ENCODE measurements at places on chromosomes 2 and 18.

GRCh38 chr2:37707393-37707792, 36.0 kb upstream of the CDC42EP3 start:
- DNase-seq: no peak

DNA sequence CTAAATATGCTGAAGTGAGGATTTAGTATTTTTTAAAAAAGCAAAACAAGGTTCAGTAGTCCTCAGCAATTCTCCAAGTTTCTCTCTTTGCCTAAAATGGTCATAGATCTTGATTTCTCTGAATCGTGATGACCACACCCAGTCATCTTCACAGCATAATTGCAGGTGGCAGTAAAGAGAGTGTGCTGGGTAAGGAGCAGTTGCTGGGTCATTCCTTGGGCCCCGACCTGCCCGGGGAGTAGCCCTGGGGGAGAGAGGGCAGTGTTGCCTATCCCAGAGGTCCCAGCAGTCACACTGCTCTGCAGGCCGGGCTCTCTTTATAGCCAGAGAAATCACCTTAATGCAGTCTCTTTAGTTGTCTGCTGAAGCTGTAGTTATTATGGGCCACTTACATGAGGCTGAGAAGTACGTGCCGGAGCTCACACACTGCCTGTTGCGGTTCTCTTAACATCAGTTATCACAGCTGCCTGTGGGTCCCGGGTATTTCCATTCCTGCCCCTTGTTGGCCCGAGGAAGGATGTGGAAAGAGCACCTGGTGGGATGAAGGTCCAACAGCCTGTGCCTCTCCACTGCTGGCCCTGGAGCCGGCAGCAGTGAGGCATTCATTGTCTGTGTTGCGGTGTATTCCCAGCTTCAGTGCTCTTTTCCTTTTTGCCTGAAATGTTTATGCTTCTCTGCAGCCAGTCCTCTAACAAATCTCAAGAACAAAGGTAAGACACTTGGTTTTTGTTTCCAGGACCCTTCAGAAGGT, 230.1 kb downstream of the ALPK2 start:
- no peak for DNase-seq

- DNase-seq: no peak
Observed at GRCh38 chr2:118239284-118239683, 151.0 kb downstream of the INSIG2 start.

DNA sequence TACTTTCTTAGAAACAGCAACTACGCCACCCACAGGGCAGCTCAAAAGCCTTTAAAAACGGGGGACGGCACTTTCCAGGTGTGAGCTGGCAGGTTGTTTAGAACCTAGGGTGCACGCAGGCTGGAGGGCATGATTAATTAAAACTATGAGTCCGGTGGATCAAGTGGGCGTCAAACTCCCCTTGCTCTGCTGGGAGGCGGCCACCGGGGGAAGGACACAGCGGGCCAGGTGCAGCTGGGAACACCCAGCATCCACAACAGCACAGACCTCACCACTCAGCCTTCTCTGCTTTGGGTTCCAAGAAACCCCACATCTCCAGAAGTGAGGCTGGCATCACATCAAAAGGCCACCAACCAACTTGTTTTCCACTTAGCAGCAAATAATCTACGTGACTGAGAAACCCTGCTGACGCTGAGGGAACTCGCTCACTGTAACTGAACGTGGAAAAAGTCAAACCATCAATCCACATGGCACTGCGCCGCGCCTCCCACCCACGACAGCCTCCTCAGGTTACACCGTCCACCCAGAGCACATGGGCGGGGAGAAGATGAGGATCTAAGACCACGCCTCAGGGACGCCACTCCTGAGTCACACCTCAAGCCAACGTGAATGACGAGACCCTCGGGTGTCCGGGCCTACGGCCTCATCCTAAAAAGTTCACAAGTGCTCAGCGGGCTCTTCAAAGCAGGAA, 118.2 kb downstream of the ZNF516 start:
- no peak for DNase-seq

GRCh38 chr18:74430806-74431571, 26.1 kb downstream of the DIPK1C start:
- DNase-seq: no peak

DNA sequence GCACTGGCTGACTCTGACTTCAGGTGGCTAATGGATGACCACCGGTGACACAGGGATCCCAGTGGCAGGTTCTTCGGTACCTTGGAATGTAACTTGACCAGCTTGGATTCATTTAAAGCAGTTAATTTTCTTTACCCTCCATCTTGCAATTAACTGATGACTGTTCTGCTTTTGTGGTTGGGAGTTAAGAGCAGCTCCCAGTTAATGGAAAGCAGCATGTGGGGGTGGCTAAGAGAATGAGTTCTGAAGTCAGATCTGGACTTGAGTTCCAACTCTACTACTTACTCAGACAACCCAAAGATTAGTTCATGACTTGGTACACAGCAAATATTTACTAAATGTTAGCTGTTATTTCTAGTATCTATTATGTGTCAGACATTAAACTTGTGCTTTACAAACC, 58.5 kb downstream of the FAM228A start:
- DNase-seq: no peak

GRCh38 chr2:30786923-30787685, 20.1 kb downstream of the CAPN13 start:
- DNase-seq: no peak

DNA sequence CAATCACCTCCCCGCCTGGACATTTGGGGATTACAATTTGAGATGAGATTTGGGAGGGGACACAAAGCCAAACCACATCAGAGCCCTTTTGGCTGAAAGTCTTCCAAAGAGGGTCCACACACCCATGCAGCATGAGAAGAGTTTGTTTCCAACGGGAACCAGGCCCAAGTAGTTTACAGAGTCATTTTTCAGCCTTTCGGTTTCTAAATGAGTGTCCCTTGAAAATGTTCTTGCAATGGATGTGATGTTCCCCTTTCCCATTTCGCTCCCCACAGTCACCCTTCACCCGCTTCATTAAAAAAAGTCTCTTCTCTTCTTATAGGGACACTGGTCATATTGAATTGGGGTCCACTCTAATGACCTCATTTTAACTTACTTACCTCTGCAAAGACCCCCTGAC, 157.4 kb downstream of the ARL4C start:
- DNase-seq: no peak

GRCh38 chr2:174445248-174445647, 41.6 kb downstream of the GPR155 start:
- no peak for DNase-seq

- DNase-seq: no peak
Observed at GRCh38 chr2:46778511-46778910, 137.1 kb downstream of the MCFD2 start.

- no peak for DNase-seq
Observed at GRCh38 chr2:217994776-217995274, 8.0 kb downstream of the TNS1 start.

- no peak for DNase-seq
Observed at GRCh38 chr2:48240912-48241311, 289.0 kb upstream of the STON1 start.

- DNase-seq: no peak
Observed at GRCh38 chr18:46329736-46330246, 225.6 kb downstream of the HAUS1 start.

DNA sequence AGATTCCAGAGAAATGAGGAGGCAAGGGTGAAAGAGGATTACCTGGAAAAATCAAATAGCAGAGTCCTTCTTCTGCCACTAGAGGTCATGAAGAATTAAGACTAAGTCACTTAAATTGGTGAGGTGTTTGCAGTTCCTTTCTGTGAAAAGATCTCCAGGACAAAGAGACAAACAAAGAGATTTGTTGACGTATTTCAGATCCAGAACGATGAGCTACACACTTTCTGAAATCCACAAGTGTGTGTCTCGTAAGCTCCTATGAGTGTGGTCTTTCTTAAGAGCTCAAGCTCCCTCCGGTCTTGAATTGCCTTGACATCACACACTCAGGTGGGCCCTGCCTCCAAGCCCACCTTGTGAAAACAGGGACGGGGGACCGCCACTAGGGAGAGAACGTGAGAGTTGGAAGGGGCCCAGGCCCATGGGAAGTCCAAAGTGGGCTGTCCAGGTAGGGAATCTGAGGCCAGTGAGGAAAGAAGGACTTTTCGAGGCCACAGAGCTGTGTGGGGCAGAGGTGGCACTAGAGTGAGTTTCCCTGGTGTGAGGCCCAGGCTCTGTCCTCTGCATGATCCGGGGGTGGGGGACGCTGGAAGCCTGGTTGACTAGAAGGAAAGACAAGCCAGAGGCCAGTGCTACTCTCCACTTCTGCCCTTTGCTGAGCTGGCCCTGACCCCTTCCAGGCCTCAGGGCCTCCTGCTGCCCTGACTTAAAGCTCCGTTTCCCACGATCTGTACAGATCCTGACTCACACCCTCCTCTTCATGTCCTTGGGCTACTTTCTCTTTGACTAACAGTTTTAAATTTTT, 168.1 kb upstream of the NCK2 start:
- DNase-seq: no peak

GRCh38 chr2:239142296-239142695, 258.5 kb downstream of the HDAC4 start:
- DNase-seq: no peak

GRCh38 chr2:197354169-197354558, 43.6 kb upstream of the ANKRD44 start:
- DNase-seq: no peak

DNA sequence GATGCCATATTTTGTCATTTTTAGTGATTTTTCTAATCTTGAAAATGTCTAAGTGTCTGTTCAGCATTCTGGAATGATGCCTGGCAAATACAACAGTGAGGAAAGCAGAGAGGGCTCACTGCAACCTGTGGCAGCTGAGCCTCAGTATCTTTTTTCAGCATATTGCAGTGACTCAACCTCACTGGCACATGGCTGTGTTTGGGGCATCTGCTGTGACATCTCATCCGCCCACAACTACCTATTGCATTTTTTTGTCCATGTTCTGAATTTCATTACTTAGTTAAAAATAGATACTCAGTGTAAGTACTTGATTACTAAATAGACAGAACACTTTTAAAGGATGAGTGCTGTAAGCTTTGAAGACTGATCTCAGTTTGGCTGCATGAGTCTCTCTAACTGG, 10.7 kb downstream of the BABAM2 start:
- no peak for DNase-seq

DNA sequence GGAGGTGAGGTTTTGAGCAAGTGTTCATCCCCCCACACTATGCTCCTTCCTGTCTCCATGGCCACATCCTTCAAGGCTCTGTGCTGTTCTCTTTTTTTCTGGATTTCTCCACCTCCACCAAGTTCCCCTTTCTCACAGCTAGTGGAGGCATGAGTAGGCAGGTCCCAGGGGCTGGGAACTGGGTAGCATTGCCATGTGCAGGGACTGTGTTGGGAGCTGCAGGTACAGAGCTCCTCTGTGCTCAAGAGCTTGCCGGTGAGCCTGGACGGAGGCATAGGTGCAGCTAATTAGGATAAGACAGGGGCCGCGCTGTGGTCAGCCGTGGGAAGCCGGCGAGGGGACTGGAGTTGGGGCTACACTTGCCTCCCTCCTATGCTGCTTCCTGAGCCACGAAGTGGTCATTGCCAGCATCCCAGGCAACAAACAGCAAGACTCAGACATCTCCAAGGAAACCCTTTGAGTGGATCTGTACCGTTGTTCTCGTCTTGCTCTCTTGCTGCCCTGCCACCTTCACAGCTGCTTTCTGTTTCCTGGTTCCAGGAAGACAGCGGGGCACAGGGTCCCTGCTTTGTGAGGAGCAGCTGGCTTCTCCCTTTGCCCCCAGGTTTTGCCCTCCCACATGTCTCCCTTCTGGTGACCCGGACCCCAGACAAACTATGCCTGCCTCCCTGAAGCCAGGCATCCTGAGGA, 36.9 kb downstream of the ATOH8 start:
- no peak for DNase-seq

- no peak for DNase-seq
Observed at GRCh38 chr18:79739440-79739778, 58.3 kb upstream of the KCNG2 start.

DNA sequence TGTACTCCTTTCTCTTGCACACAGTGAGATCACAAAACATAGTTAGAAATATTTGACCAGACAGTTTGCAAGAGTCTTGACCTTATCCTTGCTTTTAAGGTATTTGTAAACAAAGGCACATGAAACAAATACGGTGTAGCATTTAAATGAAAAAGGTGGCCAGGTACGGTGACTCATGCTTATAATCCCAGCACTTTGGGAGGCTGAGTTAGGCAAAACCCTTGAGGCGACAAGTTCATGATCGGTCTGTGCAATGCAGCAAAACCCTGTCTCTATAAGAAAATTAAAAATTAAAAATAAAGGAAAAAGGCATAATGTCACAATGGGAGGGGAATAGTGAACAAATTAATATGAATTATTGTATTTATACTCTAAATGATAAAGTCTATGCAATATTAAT, 109.5 kb upstream of the PIK3C3 start:
- DNase-seq: no peak

DNA sequence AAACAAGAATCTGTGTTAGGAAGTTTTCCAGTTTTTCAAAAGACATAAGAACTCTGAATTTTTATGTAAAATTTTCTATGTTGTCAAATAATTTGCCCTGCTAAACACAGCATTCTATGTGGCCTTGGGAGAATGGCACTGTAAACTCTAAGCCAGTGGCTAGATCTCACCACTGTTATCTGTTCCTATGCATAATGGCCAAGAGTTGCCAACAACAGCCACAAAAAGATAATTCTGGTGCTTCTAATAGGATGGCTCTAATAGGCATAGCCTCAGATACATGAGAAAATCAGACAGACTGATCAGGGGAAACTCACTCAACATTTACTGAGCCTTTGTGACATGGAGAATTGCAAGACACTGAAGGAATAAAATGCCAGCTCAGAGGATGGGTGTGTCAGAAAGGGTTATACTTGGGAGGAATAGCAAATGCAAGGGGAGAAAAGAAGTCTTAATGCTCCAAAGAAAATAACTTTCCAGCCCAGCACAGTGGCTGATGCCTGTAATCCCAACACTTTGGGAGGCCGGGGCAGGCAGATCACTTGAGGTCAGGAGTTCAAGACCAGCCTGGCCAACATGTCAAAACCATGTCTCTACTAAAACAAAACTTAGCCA, 63.7 kb downstream of the COBLL1 start:
- no peak for DNase-seq

- no peak for DNase-seq
Observed at GRCh38 chr2:187918996-187919821, 365.0 kb upstream of the TFPI start.

GRCh38 chr2:155021618-155022017, 323.1 kb downstream of the KCNJ3 start:
- no peak for DNase-seq

- DNase-seq: no peak
Observed at GRCh38 chr2:169528271-169528701, 18.8 kb downstream of the KLHL41 start.

Measured in NCI-H1417 treated with DMSO at 0.1 percent for 48 hours (cell line).